Activated T-cell treated with anti-CD3 and anti-CD28 coated beads, Interleukin-2, amount 50 U/mL, for 48 hours (primary cell): ENCODE measurements at places on chromosomes 4 and X.

DNA sequence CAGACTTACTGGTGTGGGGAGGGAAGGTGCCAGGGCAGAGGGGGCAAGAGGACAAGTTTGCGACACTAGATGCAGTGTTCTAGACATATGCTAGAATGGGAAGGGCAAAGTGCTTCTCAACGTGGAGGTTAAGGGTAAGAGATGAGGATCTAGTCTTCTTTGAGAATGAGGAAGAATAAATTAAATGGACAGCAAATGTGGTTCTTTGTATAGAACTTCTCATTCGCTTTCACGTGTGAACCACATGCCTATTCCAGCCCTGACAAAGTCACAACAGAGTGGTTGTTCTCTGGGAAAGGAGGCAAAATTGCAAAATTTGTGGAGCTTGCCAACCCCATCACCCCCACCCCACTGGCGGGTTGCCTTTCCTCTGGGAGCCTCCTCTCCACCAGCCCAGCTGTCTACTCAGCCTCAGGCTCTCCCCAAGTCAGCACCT lies 1.5 kb upstream of the ANXA5 start:
- no peak for DNase-seq

DNA sequence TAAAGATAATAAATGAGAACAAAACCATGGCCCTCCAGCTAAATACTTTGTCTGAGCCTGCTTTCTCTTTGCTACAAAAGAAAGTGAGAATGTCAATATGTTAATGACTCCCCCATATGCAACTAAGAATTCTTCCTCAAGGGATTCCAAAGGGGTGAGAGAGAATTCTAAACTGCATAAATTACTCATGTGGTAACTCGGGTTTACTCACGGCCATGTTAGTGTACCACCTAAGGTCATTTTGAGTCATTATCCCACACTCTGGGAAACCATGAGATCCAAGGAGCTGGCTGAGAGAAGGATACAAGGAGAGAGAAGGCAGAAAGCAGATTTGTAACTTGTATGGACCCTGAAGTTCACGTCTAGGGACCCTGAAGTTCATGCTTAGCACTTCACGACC lies 190.3 kb downstream of the DHX15 start:
- no peak for DNase-seq

DNA sequence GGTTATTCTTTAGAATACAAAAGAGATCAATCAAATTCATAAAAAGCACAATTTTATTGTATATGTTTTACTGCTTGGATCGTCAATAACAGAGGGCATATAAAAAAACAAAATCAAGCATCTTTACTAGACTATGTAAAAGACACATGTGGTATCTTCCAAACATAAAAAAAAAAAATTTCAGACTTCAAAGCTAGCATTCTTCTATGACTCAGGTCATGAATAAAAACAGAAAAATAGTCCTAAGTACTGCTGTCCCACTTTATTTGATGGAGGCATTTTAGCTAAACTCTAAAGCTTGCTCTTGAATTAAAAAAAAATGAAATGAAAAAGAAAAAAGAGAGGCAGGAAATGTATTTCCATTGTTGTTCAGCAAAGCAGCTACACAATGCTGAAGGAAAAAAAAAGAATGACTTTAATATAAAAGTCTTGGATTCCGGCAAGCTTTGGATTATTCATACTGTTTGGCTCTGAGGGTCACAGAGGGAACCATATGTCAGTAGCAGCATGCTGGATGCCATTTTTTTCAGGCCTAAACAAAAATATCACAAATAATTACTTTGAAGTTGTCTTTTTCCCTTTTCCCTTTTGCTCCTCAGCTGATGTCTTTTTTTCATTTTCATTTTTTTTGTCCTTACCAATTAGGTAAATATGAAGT lies 249.1 kb upstream of the DIAPH2 start:
- no peak for DNase-seq

GRCh38 chr4:159966746-159967145 lies 863.9 kb downstream of the RAPGEF2 start:
- DNase-seq = no peak

GRCh38 chr4:170931321-170931720 lies 841.6 kb upstream of the AADAT start:
- DNase-seq = no peak

DNA sequence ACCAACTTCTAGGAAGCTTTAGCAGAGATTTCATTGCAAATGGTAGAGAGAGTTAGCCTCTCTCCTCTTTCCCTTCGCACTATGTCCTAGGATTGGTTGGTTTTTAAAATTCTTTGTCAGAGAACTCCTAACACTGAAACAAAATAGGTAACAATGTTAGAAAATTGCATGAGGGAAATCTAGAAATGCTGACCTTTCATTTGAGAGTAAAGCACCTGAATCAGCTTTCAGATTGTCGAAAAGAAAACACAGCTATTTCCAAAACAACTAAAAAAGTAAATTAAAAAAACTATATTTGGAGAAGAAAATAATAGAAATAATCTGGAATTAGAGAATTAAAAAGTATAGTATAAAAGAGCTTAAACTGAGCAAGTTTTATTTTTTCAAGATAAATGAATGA lies 108.1 kb upstream of the GK2 start:
- DNase-seq = no peak

GRCh38 chr4:111945014-111945413 lies 200.2 kb upstream of the FAM241A start:
- no peak for DNase-seq

- DNase-seq = no peak
Observed at GRCh38 chr4:129176864-129177263, 80.9 kb downstream of the C4orf33 start.

DNA sequence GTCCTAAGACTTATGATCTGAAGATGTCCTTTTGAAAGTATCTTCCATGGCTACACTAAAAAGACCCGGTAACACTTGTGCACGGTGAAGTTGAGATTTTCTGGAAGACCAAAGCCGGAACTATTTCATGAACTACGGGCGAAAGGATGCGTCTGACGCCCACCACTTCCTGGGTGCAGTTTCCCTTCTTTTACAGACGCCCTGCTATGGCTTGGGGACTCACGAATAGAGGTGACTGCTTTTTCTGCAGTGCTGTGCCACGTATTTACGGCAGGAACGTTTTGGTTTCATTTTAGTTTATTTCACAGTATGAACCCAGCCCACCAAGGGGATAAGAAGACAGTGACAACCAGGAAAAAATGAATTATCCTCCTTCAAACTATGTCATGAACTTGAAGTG lies 180.4 kb downstream of the AFAP1 start:
- peak; percentile 72 for DNase-seq

GRCh38 chr4:78058591-78059523 lies 1.7 kb downstream of the FRAS1 start:
- peak; percentile 33 for DNase-seq

DNA sequence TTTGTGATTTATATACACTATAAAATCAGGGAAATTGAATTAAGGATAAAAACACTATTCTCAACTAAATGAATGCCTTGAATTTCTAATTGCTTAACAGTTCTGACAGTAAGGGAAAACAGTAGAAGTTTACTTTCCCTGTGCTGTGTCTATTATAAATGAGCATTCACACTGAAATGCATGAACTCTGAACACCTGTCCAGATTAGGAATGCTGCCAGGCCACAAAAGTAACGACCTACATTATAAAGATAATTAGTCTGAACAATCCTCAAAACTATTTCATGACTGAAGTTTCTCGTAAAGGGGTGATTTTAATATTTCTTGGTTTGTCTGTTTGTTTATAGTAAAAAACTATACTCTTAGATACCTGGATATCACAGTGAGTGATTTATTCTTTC lies 2.0 kb downstream of the NDST3 start:
- no peak for DNase-seq

- DNase-seq = no peak
Observed at GRCh38 chr4:86521373-86521969, 72.6 kb upstream of the PTPN13 start.

DNA sequence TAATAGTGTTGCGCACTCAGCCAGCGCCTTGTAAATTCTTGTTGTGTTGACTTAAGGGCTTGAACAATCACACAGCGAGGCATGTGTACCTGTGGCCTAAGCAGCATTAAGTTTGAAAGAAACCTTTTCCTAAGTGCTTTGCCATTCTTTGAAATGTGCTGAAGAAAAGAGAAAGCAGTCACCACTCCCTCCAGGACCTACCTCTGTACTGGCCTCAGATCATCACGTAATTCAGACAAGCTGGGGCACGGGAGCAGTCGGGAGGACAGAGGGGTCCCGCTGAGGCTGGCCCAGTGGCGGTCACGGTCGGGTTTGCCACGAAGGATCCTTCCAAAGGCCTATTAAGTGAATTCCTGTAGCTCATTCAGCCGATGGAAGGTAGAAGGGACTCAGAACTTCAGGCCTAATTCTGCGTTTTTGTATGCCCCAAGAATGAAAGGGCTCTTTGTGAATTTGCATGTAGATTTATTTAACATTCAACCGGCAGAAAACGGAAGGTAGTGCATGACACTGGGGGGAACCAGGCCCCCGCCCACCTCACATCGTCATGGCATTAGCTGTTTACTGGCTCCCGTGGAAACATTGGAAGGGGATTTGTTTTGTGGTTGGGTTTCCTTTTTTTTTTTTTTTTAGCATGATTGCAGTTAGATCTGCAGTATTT lies 106.3 kb downstream of the TRAPPC11 start:
- no peak for DNase-seq

- DNase-seq = no peak
Observed at GRCh38 chrX:129586446-129586845, 46.4 kb downstream of the OCRL start.

DNA sequence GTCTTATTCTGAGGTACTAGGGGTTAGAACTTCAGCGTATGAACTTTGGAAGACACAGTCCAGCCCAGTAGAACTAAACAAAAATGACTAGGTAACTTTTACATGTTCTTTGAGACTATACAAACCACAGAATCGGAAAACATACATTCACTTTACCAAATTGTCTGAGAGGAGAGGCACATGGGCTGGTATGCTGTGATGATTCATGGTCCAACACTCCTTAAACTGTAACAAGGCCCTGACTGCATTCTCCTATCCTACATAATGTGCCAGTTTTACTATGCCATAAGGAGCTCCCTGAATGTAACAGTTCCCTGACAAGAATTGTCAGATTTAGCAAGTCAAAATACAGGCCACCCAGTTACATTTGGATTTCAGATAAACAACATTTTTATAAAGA lies 640.0 kb downstream of the RAB28 start:
- no peak for DNase-seq

- DNase-seq = no peak
Observed at GRCh38 chrX:112852851-112853250, 12.2 kb upstream of the AMOT start.

DNA sequence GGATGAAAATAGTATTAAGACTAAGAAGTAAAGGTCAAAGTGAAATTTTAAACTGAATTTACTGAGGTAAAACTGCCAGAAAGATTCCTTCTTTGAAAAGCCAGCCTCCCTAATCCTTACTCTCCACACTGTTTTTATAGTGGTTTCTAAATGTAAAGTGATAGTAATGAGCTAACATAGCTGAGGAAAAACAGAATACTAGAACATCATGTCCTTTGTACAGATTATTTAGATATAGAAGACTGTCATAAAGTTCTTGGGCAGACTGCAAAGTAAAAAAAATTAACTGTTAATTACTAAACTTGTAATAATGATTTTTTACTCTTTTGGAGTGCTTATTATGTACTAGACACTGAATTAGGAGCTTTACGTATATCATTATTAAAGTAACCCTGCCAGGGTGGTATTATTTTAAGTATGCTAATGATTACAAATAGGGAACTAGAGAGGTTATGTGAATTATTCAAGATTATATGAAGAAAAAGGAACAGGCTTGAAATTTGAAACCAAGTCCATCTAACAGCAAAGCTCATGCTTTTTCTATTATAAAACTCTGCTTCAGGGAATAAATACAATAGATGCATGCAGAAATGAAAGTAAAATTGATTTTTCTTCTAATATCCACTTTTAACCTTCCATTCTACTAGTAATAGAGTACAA lies 150.5 kb downstream of the TBCK start:
- no peak for DNase-seq

DNA sequence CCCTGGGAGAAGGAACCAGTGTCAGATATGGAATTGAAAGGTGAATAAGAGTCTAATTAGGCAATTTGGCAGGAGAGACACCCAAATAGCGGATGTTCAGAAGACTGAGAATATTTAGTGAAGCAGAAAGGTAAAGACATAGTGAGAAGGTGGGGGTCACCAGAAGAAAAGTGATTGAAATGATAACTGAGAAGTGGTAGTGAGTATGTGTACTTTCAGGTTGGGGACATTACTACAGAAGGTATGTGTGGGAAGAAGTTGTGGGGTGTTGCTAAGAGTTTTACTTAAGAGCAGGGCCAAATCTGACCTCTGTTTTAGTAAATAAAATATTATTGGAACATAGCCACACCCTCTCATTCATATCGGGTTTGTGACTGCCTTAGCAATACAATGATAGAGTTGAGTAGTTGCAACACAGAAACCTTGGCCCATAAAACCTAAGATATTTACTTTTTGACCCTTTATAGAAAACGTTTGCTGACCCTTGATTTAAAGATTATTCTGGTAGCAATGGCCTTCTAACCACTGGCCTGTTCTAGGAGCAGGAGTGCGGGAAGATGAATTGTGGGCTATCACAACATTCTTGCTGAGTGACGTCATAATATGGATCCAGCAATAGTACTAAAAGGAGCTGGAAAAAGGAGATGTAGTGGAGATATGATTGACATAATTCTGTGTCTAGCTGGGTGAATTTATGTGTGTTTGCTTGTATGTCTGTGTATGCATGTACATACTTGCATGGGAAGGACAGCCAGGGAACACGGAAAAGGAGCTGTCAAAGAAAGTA lies 115.3 kb downstream of the HS3ST1 start:
- DNase-seq = no peak

DNA sequence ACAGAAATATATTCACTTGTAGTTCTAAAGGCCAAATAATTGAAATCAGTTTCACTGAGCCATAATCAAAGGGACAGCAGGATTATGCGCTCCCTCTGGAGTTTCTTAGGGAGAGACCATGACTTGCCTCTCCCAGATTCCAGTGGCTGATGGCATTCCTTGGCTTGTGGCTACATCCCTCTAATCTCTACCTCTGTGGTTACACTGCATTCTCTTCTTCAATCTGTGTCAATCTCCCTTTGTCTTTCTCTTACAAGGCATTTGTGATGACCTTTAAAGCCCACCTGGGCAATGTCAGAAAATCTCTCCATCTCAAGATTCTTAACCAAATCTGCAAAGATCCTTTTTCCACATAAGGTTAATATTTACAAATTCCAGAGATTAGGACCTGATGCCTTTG lies 260.2 kb downstream of the UNC5C start:
- DNase-seq = no peak

- no peak for DNase-seq
Observed at GRCh38 chr4:169229571-169230028, 41.2 kb downstream of the SH3RF1 start.

GRCh38 chr4:150423074-150423473 lies 158.9 kb upstream of the MAB21L2 start:
- no peak for DNase-seq

DNA sequence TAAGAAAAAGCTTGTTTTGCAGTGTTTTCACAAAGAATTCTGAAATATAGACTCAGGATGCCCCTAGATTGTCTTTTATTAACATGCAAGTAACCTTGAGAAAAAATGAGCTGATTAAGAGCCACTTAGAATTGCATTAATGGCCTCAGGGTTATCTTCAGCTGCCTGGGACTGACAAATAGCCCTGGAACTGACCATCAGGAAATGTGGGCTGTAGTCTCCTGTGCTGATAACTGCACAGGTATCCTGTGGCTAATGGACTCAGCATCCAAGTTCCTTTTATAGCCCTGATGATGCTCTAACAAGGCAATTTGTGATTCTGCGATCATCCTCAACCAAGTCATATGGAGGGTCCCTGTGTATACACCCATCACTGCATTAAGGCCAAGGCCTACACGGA lies 17.0 kb downstream of the CA5B start:
- DNase-seq = no peak
